ENCODE measurements at places on chromosomes 5 and 9.

GRCh38 chr5:31366941-31367340 is 165.0 kb downstream of the DROSHA start:
- DNase-seq, result peak; percentile 88

DNA sequence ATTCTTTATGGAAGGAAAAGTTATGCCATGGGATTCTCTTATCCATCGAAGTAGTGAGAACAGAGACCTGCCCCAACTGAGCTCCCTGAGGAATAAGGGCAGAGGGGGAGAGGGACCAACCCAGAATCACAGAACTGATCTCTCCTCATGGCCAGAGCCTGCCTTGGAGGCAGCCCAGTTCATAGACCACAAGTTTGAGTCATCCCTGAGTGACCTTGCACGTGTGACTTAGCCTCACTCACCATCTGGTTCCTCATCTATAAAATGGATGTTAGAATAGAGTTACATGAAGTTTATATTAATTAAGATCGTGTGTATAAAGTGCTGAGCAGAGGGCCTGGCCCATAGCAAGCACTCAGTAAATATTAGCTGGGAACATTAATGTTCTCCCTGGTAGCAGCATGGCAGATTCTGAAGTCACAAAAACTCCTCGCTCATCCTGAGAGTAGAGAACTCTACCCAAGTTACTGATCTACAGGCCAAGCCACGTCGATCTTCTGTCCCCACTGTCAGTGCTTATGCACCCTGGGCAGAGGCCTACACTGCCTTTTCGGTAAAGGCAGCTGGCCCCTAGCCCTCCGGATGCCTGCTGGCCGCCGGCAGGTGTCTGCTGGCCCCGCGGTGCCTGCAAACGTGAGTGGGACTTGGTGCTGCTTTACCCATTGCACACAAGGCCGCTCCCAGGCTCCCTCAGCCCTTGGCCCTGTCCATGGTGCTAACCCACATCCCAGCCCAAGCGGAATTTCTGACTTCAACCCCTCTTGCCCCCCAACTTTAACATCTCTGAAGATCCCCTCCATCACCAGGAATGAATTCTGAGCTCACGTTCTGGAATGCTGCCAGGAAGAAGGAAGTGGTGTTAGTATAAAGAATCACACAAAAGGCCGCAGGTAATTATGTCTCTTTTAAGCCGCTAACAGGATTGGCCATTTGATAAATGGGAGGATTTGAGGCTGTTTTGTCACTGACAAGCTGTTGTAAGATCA is 61.1 kb upstream of the ARAP3 start:
- DNase-seq, result no peak

- DNase-seq, result no peak
Measured at GRCh38 chr9:68974431-68974830, 39.5 kb downstream of the PRKACG start.

- no peak for DNase-seq
Measured at GRCh38 chr9:119101048-119101447, 268.2 kb downstream of the BRINP1 start.

DNA sequence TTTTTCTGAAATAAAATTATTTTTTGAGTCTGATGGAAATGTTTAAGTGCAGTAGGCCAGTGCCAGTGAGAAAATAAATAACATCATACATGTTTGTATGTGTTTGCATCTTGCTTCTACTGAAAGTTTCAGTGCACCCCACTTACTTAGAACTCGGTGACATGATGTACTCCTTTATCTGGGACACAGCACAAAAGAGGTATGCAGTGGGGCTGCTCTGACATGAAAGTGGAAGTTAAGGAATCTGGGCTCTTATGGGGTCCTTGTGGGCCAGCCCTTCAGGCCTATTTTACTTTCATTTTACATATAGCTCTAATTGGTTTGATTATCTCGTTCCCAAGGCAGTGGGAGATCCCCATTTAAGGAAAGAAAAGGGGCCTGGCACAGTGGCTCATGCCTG is 39.2 kb downstream of the FXN start:
- no peak for DNase-seq

- DNase-seq, result no peak
Measured at GRCh38 chr9:96214635-96215034, 87.3 kb downstream of the HSD17B3 start.

GRCh38 chr9:126283799-126284465 is 42.7 kb upstream of the MVB12B start:
- no peak for DNase-seq

- peak; percentile 5 for DNase-seq
Measured at GRCh38 chr5:148011398-148012137, 52.2 kb upstream of the SPINK5 start.

DNA sequence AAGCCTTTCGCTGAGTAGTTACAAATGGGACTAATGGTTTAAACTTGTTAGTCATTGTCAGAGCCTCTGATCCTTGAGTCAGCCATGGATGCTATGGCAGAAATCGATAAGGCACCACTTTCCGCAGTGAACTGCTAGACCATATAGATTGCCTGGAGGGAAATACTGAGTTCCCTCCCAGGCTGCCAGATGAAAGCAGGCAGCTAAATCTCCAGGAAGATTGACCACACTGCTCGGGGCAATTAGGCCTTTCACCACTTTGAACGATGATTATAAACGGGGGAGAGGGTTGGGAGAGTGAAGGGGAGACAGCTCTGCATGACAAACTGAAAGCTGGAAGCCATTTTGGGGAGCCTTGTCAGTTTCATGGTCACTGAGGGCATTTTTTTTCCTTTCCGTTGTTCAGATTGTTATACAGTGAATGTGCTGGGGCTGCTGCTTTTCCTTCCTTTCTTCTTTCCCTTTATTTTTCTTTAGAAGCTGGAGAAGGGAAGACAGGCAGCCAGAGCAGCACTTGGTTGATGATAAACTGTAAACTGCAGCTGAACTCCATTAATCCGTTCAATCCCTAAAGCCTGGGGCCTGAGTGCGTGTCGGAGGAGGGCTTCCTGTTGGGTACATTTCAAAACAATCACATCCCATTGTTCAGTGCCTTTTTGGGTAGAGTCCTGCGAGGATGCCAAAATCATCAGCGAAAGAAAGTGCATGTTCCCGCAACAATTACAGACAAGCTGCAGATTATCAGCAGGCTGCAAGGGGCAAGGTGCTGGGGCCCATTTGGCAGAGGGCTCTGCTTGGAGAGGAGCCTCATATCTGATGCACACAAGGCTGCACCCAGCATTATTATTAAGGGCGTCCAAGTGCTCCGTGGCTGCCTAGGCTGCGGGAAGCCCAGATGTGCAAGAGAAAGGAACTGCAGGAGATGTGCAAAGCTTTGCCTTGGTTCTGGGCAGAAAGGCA is 308.4 kb downstream of the PSAT1 start:
- DNase-seq, result no peak

Data from retinal pigment epithelial cell (primary cell).